ENCODE measurements at places on chromosomes 7 and 10. TPM values are rescaled to one million over a fixed set of nuclear protein-coding genes. Genes with fewer than 3 reads are reported as not detected.
A peak's percentile ranks its signal among the peaks of the same experiment; 100 is the strongest.

DNA sequence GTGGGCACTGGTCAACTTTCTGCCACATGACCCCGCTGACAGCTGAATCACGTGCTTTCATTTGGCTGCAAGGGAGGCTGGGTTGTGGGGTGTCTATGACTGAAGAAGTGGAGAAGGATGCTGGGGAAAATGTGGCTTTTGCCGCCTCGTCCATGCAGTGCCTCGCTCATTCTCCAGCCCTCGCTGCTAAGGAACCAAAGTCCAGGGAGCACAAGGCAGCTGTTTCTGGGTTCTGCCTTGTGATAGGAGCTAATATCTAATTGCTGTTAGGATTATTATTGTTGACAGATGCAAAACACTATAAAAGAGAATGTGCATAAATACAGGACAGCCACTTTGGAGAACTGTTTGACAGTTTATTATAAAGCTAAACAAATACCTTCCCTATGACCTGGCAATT is 4.9 kb upstream of the CAMK2B start:
- no peak for DNase-seq

- DNase-seq: no peak
These were observed 116.0 kb upstream of the HABP2 start for GRCh38 chr10:113436851-113437250.

DNA sequence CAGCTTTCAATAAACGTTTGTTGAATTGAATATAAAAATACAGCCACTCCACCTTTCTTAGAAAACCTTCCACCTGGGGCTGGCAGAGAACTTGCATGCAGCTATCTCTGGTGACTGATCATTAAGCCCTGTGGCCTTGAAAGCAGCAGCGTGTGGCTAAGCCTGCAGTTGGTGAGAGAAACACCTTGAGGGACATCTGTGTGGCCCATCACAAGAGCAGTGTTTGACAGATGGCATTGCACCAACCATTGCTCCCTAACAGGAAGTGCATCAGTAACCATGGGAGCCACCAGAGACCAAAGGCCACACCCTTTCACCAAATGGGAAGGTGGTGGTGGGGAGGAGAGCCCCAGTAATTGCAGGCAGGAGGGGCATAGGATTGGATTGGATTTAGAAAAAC is 22.4 kb downstream of the RHOBTB1 start:
- DNase-seq: no peak

DNA sequence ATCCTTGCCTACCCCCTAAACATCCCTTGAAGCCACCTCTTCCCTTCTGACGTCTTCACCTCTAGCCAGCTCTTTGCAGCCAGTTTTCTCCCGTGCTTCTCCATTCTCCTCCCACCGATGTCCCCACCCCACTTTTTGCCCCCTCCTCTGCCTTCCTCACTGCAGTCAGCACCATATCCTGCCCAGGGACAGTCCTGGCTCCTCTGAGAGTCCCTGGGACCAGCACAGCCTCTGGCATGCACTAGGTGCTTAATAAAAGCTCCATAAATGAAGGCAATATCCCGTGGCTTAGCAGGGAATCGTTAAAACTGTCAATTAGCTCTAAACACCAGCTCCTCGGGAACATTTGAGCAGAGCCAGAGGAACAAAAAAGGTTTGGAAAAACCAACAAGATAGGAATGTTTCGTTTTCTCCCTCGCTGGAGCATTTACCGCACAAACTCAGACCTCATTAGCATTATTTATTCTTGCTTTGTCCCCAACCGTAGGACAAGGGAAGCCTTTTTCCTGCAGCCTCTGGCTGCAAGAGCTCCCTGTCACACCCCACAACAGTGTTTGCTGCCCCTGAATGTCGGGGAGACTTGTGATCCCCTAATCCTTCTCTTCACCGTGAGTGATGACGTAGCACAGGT is 16.1 kb downstream of the MYL10 start:
- no peak for DNase-seq

DNA sequence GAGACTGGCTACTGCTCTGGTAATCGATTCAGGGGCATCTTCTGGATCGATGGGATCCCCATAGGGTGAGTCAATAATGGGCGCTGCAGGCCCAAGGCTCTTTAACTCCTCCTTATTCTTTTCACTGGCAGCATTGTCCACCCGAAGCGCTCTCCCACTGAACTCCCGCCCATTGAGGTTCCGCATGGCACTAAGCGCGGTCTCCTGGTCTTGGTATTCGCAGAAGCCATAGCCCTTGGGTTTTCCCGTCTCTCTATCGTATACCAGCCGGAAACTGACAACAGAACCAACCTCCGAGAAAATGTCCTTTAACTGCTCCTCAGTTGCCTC is 285 bp downstream of the CSTF2T start:
- DNase-seq: no peak

The LMTK2 gene
- 14.8 TPM for polyA plus RNA-seq

The TACR2 gene
- 0.30 TPM for polyA plus RNA-seq

DNA sequence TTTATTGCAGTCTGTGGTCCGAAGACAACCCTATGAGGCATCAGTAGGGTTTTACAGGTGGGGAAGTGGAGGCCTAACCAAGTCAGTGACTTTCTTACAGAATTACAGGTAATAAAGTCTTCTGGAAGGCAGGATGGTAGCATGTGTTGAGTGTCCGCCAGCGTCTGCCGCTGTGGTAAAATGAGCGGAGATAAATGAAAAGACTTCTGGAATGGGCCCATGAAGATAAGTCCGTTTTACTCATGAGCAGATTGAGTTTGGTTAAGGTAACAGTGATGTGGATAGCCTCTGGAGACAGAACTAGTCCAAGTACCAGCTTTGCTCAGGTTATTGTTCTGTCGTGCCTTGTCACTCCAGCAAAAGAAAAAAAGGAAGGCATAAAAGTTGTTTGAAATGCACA is 966 bp downstream of the FBH1 start:
- no peak for DNase-seq

DNA sequence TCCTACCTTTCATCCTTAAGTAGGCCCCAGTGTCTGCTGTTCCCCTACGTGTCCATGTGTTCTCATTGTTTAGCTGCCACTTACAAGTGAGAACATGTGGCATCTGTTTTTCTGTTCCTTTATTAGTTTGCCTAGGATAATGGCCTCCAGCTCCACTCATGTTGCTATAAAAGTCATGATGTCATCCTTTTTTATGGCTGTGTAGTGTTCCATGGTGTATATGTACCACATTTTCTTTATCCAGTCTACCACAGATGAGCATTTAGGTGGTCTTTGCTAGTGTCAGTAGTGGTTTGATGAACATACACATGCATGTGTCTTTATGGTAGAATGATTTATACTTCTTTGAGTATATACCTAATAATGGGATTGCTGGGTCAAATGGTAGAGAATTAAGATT is 146.2 kb upstream of the SLC26A5 start:
- DNase-seq: no peak

GRCh38 chr10:103712898-103713498 is 142.4 kb downstream of the SH3PXD2A start:
- peak; percentile 61 for DNase-seq

DNA sequence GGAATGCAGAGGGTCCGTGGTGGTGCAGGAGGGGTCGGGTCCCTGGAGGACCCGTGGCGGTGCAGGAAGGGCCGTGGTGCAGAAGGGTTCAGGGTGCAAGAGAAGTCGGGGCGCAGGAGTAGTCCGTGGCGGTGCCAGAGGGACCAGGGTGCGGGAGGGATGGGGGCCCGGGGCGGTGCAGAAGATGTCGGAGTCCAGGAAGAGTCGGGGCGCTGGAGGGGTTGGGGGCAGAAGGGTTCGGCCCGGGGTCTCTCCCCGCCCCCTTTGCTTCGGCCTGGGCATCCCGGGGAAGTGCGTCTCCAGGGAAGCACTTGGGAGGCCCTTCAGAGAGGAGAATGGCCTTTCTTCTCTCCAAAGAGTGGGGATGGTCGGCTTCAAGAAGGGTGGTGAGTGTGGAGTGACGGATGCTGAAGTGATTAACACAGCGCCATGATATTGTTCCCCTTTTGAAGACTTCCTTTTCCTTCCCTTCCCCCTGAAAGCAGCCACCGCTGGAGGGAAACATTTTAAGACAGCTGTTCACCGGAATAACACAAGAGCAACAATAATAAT is 997 bp downstream of the WDR37 start:
- no peak for DNase-seq

DNA sequence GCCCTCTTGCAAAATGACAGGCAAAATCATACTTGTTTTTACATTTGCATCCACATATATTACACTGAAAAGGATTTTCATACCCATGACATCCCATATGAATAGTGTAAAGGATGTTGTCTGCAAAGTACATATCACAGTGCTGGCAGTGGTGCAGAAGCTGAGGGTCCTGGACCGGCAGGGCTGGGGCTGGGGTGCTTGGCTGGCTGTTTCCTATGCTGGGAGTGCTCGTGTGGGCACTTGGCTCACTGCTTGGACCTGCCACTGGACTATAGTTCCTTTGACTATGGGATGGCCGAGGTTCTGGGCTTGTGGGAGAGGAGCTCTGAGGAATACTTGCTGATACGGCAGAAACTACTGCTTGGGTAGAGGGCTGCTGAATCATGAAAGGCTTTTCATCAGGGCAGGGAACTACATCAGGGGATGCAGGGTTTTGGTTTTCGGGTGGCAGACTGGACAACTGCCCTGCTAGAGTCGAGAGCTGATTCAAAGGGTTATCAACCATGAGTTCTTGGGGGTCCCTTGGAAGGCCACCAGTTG is 13.7 kb downstream of the PSTK start:
- DNase-seq: no peak

DNA sequence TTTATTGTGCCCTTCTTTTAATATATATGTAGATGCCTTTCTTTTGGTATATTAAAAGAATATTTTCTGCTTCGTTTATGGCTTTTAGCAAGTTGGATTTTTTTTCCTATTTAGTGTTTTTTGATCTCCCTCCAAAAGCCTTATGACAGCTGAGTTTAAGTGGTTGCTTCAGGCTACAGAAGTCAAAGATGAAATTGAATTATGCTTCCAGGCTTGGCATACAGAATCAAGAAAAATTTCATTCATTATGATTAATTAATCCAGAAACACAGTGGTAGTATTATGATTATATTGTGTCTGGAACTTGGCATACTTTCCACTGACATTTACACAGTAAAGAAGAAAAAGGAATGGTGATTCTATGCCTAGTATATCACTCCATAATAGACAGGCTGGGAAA is 63.8 kb upstream of the SEM1 start:
- no peak for DNase-seq

DNA sequence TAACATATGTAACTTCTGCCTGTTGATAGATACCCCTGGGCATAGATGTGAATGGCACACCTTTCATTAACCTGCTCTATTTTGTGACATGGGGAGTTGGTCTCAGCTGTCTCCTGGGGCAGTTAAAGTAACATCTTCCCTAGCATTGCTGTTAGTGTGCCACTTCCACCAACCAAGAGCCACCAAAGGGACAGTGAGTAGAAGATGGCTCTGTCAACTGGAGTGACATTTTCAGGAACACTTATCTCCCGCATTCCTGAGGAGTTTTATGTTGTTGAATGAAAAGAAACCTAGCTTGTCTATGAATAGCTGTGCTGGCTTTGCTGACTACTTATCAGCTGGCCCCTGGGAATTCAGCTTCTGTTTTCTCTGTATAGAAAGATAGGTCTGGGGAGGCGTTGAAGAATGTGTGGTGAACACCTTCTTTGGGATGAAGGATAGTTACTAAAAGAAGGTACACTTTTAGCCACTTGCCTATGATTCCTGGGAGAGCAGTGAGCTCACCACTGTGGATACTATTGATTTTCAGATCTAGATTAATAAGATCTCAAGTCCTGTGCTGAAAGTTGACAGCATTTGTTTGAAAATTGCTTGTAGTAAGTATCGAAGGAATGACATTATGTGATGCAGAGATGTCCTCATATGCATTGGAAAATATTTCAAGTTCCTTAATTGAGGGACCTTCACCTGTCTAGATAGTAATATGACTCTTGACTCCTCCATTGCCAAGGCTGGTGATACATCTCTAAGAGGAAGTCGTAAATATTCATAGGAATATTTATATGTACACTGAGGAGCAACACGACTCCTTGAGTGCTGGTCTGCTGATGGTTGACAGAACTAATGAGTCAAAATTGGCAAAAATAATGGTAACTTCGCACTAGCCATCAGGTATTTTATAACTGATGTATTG is 7.6 kb downstream of the STARD3NL start:
- DNase-seq: no peak

DNA sequence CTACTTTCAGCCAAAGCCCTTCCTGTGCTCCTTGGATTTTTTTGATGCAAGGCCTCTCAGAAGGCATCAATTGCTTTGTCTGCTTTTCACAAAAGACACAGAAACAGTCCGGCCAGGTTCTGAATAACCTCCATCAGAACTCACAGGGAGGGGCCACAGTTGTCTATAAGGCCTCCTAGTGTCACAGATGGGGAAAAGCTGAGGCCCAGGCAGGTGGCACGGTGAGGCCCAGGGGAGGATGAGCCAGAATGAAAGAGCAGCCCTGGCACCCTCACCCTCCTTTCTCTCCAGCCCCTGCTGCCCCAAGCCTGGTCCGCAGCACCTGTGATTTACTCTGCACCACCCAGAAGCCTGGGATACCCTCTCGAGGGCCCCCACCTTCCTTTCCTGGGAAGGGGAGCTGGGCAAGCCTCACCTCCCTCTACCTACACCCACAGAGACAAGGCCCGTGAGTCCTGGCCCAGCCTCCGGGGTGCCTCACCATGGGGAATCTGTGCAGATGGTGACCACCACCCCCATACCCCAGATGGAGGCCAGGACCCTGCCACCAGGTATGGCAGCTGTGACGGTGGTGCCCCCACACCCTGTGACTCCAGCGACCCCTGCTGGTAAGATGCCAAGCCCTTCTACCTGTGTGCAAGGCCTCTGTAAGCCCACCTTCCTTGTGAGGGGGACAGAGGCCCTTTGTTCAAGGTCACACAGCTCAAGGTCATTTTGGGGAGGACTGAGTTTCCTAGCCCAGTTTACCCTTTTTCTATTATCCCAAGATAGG is 26.2 kb upstream of the ZNF467 start:
- DNase-seq: no peak

The OR2A7 gene
- 9.2 TPM for polyA plus RNA-seq

DNA sequence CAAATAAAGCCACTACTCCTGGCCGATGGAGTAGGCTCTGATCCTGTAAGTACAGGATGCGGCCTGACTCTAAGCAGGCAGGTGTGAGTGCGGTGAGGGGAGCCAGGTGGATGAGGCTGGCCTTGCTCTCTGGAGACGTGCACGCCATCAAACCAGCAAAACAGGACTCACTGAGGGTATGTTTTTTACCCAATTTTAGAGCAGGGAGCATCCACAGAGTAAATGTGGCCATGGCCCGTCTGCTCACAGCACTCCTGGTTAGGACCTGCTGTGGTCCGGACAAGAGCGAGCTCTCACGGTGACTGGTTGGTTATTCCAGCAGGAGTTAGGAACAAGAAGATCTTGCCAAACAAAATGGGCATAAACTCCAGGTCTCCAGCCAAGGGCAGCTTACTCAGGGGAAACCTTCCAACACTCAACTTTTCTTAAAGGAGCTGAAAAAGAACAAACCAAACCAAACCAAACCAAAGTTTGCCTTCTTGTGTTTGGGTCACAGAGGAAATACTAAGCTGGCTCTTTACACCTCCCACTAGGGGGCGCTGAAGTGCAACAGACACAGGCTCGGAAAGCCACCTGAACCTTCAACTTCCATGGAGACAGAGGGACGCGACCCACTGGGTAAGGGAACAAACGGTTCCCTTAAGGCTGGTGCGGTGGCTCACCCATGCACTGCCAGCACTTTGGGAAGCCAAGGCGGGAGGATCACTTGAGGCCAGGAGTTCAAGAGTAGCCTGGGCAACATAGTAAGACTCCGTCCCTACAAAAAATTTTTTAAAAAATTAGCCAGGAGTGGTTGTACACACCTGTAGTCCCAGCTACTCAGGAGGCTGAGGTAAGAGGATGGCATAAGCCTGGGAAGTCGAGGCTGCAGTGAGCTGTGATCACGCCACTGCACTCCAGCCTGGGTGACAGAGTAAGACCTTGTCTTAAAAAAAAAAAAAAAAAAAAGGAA is 122.4 kb downstream of the CLEC2L start:
- DNase-seq: peak; percentile 77
